Spleen (tissue), 13 donors: ENCODE measurements at places on chromosomes 16 and 17.

GRCh38 chr16:88948781-88949490 is 28.1 kb downstream of the CBFA2T3 start:
- DNase-seq: peak; percentile 38

GRCh38 chr16:81238296-81239011 is at the start of gene BCO1:
TSS of gene BCO1 (plus strand) at chr16:81238689. CDS start at chr16:81238909, 220 bp downstream.
- peak; percentile 11 for DNase-seq

DNA sequence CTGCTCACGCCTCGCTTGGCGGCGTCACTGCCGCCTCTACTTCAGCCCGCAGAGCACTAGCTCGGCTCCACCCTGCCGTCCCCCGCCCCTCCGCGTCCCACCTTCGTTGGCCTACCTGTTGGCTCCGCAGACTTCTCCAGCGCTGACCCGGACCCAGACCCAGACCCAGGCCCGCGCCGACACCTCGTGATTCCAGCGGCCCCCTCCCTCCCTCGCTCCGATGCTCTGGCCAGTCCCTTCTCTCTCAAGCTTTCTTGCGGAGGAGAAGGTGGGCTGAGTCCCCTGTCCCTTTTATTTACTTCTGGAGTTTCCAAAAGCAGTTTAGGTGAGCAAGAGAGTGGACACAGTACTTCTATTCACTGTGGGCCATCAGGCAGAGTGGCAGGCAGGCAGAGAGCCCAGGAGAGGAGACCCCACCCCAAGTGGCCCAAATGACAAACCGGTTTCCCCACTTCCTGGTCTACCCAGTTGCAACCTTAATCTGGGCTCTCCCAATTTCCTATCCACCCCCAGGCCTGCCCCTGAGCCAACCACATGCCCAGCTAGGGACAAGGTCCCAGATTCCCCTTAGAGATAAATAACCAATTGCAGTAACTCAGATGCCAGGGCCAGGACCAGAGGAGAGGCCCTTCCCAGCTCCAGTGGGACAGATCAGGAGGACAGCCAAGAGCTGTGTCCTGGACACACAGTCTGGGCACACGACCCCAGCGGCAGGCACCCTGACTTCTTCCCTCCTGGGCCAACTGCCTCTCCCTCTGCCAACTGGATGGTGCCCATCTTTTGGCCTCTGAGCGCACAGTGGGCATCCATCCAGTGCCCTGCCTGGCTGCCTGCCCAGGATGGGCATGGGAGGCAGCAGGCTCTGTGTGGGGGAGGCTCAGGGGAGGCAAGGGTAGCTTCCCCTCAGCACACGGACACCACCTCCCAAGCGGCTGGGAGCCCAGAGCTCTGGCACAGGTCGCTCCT is 1.2 kb upstream of the SRCIN1 start:
- no peak for DNase-seq

GRCh38 chr17:27635275-27635823 is 4.4 kb downstream of the LGALS9 start:
- DNase-seq: peak; percentile 76

GRCh38 chr17:57228911-57229310 is 27.4 kb upstream of the MSI2 start:
- no peak for DNase-seq

GRCh38 chr17:10357768-10358167 is 15.0 kb downstream of the MYH13 start:
- no peak for DNase-seq

DNA sequence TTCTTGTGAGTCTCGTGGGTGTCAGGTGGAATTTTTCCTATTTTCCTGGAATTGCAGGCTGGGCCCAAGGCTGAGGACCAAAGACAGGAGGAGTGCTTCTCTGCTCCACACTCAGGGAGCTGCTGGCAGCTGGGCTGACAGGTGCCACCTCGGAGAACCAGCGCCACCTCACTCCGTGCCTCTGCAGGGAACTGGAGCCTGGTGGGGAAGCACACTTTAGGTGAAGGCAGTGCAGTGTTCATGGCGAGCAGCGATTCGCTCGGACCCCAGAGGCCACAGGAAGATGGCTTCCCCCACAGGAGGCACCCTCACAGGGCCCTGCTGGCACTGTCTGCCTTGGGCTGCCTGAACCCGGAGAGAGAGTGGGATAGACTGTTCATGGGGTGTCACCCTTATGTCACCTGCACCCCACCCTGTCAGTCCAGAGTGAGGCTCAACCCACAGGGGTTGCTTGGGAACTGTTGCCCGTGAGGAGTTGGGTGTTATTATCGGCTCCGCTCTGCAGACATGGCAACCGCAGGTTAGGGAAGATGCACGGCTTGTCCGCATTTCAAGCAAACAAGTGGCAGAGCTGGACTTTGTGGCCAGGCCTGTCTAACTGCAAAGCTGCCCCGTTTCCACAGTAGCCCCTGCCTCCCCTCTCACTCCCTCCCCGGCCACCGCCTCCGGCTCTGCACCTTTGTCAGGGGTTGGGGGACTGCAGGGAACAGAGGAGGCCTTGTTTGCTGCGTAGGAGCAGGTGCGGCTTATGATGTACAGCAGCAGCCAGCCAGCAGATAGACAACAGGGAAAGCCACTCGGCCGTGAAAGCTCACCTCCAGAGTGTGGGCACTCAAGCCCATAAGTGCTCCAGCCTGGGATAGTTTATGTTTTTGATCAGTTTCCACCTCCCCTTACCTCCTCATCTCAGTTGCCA is 15.5 kb downstream of the TBC1D24 start:
- no peak for DNase-seq

GRCh38 chr16:14566599-14566998 is 63.5 kb downstream of the PARN start:
- no peak for DNase-seq

GRCh38 chr16:66150698-66151482 is 215.6 kb upstream of the CDH5 start:
- DNase-seq: no peak

GRCh38 chr16:11801481-11802021 is 4.5 kb upstream of the ZC3H7A start:
- no peak for DNase-seq

- DNase-seq: no peak
These were observed 428 bp downstream of the TUFM start for GRCh38 chr16:28845761-28846079.

DNA sequence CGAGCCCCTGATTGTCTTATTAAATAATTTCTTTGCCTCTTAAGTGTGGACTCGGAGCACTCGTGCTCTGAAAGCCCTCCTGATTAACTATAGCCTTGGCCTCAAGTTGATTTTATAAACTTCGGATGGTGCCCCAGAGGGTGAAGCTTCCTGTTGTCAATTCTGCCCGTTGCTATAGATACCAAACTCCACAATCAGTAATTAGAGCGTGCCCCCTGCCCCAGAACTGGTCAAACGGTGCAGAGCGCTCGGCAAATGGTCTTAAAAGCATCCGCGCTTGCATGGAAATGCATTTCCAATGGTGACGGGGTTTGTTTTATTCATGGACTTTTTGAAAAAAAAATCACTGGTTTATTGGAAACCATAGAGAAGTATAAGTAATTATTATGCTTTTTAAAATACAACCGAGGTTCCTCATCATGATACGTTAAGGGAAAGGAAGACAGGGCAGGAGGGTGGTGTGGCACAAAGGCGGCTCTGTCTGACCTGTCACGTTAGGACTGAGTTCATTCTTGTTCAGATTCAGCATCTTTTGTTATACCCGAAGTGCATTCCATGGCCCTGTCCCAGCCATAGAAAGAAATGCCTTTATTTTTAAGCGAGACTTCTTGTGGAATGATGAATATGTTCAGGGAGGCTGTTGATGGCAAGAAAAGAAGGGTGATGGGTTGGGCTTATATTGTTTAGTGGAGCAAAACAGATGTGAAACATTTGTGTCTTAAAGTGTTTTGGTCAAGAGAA is 476.4 kb downstream of the MAF start:
- no peak for DNase-seq

- no peak for DNase-seq
These were observed 250.6 kb upstream of the ZFHX3 start for GRCh38 chr16:73298562-73298961.

DNA sequence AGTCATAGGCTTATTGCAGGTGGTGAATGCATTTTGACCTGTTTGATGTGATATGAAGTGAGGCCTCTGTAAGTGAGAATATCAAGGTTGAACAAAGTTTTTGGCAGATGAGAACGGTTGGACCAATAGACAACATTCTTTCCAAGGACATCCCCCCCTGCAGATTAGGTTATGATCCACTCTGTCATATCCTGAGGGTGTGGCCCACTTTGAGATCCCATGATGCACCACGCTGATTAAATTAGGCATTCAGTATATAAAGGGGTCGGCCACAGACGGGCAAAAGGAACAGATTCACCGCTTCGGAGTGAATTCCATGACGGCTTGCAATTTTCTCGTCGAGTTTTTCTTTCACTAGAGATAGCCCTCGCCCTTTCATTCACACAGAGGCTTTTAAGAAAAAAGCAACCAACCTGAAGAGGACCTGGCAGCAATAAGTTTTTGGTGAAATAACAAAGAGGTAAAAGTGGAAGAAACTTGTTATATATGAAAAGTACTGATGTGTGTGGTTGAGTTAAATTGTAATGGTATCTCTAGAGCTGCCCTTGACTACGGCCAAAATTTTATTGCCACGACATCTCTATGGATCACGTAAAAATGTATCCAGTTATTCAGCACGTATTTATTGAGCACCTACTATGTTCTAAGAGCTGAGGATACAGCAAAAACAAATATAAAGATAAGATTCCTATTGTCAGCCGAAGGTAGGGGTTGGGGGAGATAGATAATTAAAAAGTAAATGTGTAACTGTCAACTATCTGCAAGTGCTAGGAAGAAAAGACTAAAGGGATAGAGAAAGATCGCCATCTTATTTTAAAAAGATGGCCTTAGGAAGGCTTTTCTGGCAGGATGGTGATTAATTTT is 1.7 kb upstream of the RBBP6 start:
- DNase-seq: no peak

- DNase-seq: no peak
These were observed 19.8 kb downstream of the RAD51D start for GRCh38 chr17:35099908-35100307.

DNA sequence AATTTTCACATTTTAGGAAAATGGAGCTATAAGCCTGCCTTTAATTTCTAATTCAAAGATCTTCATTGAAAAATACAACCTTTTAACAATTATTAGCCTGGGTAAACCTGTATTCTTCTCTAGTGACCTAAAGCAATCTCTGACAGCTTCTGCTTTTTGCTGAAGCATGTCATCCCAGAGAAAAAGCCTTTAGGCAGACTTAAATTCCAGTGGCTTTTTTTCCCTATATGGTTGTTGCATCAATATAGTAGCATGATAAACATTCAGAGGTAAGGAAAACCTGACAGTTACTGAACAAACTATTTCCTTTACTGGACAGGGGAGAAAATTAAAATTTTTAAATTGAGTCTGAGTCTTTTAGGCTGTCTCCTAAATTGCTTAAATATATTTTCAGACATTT is 7.8 kb upstream of the EVI2A start:
- no peak for DNase-seq

DNA sequence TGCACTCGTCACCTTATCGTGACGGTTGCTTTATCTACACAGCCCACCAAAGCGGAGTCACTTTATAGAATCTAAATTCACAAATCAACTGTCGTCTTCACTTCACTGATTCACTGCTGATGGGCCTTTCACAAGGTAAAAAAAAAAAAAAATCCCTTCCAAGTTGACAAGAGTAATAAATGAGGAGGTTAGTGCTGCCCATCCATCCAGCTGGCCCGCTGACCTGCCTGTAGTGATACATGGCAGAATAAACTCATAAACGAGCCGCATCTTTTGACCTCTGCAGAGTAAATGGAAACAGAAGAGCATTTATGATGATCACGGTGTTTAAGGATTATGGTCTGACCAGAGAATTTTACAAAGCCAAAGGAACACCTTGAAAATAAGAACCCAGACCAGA is 227.3 kb upstream of the IRX5 start:
- no peak for DNase-seq

DNA sequence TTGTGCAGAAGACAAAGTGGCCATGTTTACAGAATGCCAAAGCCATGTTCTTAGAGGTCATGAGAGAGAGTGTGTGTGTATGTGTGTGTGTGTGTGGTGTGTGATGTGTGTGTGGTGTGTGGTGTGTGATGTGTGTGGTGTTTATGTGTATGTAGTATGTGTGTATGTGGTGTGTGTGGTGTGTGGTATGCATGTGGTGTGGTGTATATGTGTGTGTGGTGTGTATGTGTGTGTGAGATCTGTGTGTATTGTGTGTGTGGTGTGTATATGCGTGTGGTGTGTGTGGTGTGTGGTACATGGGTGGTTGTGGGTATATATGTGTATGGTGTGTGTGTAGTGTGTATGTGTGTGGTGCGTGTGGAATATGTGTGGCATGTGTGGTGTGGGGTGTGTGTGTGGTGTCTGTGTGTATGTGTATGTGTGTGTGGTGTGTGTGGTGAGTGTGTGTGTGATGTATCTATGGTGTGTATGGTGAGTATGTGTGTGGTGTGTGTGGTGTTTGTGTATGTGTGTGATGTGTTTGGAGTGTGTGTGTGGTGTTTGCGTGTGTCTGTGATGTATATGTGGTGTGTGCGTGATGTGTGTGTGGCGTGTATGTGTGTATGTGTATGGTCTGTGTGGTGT is 8.2 kb upstream of the KRT17 start:
- DNase-seq: no peak

DNA sequence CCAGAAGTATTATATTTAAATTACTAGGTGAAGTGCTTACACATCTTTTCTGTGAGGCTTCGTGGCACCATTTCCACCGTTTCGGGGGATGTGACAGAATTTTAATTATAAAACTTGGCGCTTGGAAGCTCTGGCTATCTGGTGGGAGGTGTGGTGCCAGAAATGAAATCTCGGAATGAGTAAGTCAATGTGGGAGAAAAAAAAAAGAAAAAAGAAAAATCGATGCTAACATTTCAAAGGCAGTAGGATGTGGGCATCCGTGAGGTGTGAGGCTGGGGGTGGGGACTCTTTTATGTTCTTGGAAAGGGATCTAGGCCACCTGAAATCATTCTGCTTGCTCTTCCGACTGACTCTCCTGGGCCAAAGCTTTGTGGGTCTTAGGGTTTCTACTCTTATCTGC is 21.9 kb downstream of the CPPED1 start:
- no peak for DNase-seq

DNA sequence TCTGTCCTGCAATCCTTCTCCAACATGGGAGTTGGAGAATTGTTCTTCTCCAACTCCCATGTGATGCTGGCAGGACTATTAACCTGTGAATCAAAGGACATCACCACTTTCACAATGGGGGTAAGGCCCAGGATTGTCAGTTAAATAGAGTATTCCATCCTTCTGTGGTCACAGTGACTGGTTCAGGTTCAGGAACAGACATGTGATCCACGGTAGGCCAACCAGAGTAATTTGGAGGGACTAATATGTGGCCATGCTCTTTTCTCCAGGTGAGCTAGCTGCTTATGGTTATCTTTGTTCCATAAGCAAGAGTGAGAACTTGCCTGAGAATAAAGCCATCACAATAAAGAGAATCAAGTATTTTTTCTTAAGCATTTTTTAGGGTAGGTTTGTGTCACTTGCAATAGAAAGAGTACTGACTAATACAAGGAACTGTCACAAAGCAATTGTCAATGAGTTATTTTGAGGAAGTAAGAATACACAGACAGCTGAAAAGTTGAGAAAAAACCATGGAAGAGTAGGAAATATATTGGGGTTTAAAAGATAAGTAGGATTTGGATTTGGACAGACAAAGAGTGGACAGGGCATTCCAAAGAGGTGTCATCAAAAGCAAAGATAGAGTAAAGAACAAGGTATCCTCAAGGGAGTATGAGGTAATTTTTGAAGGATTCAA is 63.4 kb downstream of the BRIP1 start:
- no peak for DNase-seq

- DNase-seq: peak; percentile 87
These were observed 536 bp downstream of the SLC38A10 start for GRCh38 chr17:81294512-81295030.
